ENCODE measurements at places on chromosomes 16 and 17. TPM values are rescaled to one million over a fixed set of nuclear protein-coding genes. Genes with fewer than 3 reads are reported as not detected.

HYDIN gene
- 0.49 TPM for polyA plus RNA-seq

IRF8 gene
- not detected for polyA plus RNA-seq

CD68 gene
- polyA plus RNA-seq, result 14.0 TPM

EFNB3 gene
- 3.1 TPM for polyA plus RNA-seq

TP53TG3B gene
- not detected for polyA plus RNA-seq

CD300E gene
- not detected for polyA plus RNA-seq

TMC5 gene
- polyA plus RNA-seq, result 0.19 TPM

SEPTIN12 gene
- not detected for polyA plus RNA-seq

KANSL1 gene
- 13.7 TPM for polyA plus RNA-seq

LDHD gene
- 0.52 TPM for polyA plus RNA-seq

KRTAP4-9 gene
- polyA plus RNA-seq, result not detected

SOX15 gene
- polyA plus RNA-seq, result 111 TPM
